ENCODE measurements at places on chromosomes 6 and 20.
A peak's percentile ranks its signal among the peaks of the same experiment; 100 is the strongest.

- DNase-seq: no peak
These were observed 92.2 kb upstream of the HIVEP1 start for GRCh38 chr6:11919771-11920440.

GRCh38 chr20:53428996-53429395 lies 164.6 kb downstream of the ZNF217 start:
- DNase-seq: no peak

- DNase-seq: no peak
These were observed 46.3 kb upstream of the CDH4 start for GRCh38 chr20:61205769-61206168.

DNA sequence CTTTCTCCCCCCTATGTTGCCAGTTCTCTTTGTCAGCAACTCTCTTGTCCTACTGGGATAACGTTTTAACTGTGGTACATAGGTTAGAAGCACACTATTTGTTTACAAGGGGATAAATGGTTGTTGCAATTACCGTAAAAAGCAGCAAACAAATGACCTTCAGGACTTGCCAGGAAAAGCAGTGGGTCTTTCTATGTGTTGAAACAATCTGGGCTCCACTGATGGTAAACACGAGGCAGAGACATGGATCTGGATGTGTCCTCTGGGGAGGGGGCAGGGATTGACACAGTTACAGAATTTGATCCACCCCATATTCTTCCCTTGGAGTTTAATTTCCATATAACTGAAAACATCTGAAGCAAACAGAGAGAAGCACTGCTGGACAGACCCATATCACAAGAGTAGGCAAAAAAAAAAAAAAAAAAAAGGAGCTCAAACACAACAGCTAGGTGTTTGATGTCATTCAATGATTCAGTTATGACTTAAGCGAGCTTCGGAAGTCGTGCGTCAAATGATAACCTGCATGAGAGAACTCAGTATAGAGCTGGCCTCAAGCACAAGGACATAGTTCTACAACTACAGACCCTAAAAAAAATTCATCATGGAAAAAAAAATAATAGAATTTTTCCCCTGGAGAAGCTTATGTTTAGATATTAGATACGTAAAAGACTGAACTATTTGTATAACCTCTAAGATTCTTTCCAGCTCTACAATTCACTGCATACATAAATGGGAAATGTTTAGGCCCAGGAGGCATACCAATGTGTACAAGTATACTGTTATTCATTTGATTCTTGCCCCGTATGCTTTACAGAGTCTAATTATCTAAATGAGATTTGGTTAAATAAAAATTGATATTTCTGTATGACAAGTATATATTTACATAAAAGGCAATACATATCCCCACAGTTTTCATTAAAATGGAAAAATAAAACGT lies 127.7 kb downstream of the ALDH8A1 start:
- DNase-seq: no peak

GRCh38 chr20:6698056-6698455 lies 69.4 kb upstream of the BMP2 start:
- no peak for DNase-seq

- DNase-seq: no peak
These were observed 40.7 kb downstream of the MAP3K5 start for GRCh38 chr6:136751522-136751956.

DNA sequence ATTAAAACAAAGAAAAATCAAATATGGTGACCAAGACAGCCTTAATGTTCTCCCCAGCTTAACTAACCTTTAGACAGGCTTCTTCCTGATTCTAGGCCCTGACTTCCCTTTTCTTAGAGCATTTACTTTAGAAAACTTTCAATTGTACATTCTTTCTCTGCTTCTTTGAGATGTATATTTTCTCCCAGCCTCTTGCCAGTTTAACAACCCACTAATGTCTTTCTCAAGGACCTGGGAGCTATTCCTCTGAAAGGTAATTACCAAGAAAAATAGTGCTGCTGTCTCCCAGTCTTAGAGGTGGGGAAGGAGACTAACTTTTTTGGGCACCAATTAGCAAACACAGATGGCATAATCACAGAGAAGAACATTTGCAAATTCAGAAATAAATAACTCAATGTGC lies 62.8 kb upstream of the KCNQ5 start:
- no peak for DNase-seq

DNA sequence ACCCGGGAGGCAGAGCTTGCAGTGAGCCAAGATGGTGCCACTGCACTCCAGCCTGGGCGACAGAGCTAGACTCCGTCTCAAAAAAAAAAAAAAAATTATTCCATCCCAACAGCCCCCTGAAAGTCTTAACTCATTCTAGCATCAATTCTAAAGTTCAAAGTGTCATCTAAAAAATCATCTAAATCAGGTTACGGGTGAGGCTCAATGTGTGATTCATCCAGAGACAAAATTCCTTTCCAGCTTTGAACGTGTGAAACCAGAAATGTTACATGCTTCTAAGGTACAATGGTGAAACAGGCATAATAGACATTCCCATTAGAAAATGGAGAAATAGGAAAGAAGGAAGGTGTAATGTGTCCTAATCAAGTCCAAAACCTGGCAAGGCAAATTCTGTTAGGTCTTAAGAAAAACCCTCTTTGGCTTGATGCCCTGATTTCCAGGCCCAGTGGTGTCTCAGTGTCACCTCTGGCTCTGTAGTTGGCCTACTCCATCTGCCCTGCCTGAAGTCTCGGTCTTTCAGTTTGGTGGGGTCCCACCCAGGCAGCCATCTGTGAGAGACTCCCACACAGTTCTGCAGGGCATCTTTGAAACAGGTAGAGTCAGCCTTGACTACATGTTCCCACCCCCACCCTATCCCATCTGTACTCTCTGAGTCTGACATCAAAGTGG lies 43.5 kb downstream of the HFE start:
- no peak for DNase-seq

- DNase-seq: no peak
These were observed 213.5 kb upstream of the SULF2 start for GRCh38 chr20:47998736-47999135.

DNA sequence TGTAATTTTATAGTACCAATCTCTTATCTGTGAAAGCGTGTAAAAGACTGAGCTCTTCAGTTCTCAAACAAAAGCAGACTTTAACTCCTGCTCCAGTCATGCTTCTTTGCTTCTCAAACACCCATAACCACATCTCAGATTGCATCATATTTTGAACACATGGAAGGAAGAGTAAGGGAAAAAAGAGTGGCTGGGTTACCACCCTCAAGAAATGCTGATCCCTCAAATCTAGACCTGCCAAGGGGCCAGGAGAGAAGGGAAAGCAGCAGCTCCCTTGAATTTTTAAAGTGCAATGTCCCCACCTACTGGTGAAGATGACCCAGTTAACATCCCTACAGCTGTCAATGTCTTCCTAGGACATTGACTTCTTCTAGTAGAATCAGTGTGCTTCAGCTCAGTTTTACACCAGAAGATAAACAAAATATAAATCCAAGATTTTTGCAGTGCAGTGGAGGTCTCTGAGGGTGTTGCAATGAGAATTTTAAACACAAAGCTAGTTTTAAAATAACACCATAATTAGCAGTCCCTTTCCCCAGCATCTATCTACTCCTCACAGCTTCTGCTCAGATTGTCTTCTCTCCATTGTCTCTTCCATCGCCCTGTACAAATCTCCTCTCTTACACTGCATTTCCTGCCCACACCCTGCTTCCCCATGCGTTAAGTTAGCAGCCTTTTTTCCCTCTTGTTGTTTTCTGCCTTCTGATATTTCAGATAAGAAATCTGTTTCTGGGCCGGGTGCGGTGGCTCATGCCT lies 22.6 kb upstream of the HLA-DQB2 start:
- DNase-seq: peak; percentile 21

DNA sequence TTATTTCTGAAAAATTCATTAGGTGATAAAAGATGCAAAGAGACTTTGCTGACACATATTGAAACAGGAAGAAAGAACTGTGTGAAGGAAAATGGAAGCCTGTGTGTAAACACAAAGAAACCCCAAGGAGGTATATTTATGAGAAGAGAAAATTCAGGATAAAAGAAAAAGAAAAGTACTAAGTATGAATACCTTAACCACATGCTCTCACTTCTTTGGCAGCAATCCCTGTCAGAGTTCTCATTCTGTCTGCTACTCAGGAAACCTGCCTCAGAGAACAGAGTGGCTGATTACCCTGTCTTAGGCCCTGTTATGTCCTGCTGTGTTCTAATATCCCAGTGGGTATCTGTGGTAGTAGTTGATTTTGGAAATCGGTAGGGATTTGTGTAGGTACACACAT lies 457.9 kb downstream of the TBC1D32 start:
- no peak for DNase-seq

- no peak for DNase-seq
These were observed 71.2 kb downstream of the PDE7B start for GRCh38 chr6:135922746-135923145.

DNA sequence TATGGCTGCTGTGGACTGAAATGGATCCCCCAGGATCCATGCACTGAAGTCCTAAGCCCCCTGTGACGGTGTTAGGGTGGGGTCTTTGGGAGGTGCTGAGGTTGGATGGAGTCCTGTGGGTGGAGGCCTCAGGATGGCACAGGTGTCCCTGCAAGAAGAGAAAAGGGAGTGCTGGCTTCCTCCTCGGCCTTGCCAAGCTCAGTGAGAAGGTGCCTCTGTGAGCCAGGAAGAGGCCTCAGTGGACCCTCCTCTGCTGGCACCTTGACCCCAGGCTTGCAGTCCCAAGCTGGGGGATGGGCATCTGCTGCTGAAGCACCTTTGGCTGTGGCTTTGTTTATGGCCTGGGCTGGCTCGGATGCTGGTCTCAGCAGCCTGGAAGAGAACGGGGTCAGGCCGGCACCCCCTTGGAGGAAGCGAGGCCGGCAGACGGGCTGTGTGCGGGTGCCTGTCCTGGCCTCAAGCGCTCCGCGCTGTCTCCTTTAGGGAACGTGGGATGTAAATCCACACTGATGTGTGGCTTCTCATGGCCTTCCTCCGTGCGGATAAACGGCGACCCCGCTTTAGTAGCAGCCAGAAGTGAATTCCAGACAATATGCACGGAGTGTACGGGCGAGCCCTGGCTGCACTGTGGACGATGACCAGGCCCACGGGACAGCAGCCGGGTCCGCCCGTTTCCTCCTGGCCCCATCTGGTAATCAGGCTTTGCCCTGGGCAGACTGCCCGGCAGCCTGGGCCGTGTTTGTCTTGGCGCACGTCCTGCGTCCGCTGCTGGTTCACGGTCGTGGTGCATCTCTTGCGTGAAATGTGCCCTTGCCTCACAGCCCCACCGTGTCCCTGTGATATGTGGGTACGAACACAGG lies 182.6 kb downstream of the ERMARD start:
- no peak for DNase-seq

DNA sequence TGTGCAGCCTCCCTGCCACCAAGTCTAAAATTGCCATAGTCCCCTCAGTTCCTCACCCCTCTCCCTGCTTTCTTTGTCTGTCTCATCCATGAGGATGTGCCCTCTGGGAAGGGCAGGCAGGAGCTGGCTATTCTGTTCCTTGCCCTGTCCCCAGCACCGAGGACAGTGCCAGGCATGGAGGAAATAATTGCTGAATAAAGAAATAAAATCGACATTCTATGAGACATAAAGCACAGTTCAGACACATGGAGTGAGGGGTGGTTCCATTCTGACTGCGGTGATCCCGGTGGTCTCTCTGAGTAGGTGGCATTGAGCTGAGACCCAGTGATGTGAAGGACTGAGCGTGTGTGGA lies 23.5 kb upstream of the NOL4L start:
- no peak for DNase-seq

GRCh38 chr6:134081506-134081905 lies 29.1 kb upstream of the SLC2A12 start:
- no peak for DNase-seq

- no peak for DNase-seq
These were observed 101.3 kb downstream of the MTHFD1L start for GRCh38 chr6:150966786-150967185.

DNA sequence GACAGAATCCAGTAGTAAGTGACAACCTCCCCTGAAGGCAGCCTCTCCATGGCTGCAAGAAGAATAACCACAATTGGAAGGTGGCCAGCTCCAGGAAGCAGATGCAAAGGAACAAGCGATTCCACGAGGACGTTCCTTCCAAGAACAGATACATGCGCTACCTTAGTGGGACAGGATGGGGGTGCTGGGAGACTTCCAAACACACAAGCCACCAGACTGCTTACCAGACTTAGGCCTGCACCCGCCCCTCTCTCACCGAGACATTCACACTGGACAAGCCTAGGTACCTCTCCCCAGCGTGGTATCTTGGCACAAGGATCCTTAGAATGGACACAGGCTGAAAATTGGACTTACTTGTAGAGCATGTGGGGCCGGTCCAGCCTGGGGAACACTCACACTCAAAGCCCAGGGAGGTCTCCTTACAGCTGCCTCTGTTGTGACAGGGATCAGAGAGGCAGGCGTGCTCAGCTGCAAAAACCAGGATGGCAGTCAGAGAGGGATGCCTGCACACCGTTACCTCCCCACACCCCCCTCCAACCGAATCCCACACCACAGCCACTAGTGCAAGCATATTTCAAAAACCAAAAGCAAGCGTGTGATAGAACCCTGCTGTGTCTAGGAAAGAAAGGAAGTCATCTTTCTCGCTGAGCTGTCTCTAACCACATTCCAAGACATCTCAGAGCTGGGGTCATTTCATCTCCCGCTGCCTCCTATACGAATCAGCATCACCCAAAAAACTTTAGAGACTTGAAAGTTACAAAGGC lies 22.4 kb downstream of the JAG1 start:
- DNase-seq: no peak

GRCh38 chr6:107344981-107345380 lies 114.4 kb downstream of the PDSS2 start:
- DNase-seq: no peak

DNA sequence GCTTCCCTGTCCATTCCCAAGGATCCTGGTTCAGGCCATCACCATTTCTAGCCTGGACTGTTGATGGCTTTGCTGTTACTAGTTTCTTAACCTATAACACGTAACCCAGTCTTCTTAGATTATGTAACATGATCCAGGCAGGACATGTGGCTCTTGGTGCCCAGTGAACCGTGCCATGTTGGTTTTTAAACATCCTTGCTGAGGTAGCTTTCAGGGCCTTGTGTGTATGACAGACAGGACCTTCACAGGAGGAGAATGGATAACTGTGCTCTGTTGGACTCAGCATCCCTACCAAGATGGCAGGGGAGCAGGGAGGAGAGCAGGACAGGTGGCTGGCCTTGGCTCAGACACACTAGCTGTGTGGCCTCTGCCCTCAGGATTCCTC lies 46.8 kb downstream of the PANK2 start:
- no peak for DNase-seq

GRCh38 chr20:4069751-4070150 lies 54.4 kb upstream of the RNF24 start:
- no peak for DNase-seq

DNA sequence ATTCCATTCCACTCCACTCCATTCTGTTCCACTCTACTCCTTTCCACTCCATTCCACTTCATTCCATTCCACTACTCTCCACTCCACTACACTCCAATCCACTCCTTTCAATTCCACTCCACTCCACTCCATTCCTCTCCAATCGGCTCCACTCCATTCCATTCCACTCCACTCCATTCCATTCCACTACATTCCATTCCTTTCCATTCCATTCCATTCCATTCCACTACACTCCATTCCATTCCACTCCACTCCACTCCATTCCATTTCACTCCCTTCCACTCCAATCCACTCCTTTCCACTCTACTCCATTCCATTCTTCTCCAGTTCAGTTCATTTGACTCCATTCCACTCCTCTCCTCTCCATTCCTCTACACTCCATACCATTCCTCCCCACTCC lies 26.2 kb upstream of the DEFB125 start:
- DNase-seq: no peak

Data from CD8-positive, alpha-beta T cell (primary cell).